ENCODE measurements at places on chromosomes 4 and X. TPM values are rescaled to one million over a fixed set of nuclear protein-coding genes. Genes with fewer than 3 reads are reported as not detected.

The TMEM156 gene
- 0.19 TPM for total RNA-seq

DNA sequence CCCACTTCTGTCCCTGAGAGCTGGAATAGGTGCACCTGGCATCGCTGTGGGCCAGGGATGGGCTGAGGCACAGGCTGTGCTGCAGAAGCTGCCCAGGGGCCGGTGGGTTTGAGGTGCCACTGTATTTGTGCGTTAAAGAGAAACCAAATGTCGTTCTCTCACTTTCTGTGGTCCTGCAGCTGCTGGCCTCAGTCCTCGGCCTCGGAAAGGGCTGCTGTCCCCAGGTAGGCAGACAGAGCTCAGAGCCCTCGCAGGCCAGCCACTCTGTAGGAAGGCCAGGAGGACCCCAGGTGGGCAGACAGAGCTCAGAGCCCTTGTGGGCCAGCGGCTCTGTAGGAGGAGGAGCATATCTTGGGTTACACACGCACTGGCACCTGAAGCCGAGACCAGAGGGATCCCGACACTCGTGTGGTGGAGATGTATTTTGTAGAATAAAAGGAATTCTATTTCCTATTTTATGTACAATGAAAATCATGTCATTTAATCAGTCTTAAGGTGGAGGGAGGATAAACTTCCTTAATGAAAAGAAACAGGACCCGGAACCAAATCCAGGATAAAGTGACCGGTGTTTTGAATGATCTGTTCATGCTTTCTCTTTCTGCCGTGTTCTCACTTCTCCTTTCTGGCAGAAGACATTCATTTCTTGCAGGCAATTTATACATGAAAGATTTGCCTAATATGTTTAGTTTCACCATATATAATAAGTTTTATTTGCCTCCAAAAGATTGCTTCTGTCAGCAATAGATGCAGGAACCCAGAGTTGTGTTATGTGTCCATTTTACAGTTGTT lies 54.4 kb upstream of the HGFAC start:
- no peak for DNase-seq

The FRG2 gene
- not detected for total RNA-seq

The SLC25A53 gene
- total RNA-seq, result 0.84 TPM

- no peak for DNase-seq
These were observed 220.0 kb downstream of the PCDH18 start for GRCh38 chr4:137312257-137312656.

DNA sequence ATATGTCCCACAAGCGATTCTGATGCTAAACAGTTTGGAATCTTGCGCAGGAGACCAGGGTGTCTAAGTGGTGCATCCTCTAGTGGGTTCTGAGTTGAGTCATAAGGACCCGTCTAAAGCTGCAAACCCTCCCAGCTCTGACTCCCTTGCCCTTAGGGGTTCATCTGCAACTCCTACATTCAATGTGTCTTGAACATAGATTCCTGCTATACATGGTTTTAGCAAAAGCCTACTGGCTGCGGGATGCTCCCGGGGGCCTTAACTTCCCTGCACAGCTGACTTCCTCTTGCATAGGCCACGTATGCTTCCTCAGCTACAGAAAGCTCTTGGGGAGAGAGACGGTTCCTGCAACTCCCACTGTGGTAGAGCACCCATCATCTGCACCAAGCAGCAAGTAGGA lies 236.7 kb downstream of the EVC2 start:
- no peak for DNase-seq

The RNF175 gene
- not detected for total RNA-seq

DNA sequence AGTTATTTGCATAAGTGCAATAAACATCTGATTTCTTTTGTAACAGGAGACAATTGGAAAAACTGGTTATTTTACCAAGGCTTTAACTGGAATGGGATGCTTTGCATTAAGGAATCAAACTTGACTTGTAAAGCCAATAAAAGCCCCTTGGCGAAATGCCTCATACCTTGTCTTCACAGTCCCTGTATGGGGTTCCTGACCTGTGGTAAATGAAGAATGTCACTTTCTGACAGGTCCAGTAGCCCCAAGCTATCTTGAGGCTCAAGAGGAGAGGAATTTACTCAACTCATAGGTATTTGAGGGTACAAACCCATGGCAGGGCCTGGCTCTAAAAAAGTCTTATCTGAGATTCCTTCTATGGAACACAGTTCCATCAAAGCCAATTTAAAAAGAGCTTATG lies 78.0 kb downstream of the ACOX3 start:
- DNase-seq, result peak; percentile 79

DNA sequence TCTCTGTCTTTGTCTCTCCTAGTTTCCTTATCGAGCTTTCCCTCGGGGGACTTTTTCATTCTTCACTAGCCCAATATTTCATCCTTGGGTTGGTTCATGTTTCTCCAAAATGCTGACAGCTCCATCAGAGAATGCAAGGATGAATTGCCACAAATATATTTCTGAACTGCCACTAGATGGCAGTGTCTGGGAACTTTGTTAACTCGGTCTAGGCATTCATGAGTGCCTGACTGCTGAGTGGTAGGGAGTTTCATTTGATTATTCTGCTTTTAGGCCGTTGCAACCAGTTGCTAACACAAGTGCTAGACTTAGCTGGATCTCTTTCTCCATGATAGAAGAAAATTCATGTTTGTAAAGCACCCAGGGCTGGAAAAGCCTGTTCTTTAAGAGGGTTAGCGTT lies 73.5 kb upstream of the RAP2C start:
- DNase-seq, result peak; percentile 5

Measured in A172 (cell line).